ENCODE measurements at places on chromosomes 5 and 9.

DNA sequence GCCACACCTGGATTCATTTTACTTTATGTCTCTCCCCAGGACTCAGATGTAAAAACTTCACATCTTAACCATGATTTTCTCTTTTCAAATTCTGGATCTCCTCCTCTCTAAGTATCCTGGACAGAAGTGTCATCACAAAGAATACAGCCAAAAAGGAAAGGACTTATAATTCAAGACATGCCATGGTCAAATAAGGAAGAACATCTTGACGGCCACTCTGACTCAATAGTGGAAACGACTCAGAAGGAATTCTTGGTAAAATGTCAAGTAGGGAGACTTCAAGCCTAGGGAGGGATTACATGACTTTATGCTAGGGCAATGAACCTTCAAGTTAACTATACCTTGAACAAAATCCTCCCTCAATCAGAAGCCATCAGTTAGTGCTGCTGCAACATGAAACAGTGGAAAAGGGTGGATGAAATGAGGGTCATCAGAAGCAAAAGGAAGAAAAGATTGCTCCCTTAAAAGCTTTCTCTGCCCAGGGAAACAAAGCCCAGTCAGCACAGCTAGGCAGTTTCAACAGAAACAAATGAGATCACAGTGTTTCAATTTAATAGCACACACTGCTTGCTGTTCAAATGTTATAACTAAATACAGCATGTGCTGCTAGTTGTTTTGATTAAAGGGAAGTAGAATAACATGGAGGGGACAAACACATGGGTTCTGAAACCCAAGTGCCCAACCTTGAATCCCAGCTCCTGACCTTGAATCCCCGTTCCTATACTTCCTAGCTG is 101.4 kb downstream of the LPAR1 start:
- DNase-seq: no peak

GRCh38 chr5:74587300-74587699 is 53.2 kb downstream of the ENC1 start:
- no peak for DNase-seq

GRCh38 chr5:154176181-154176580 is 14.4 kb upstream of the GALNT10 start:
- DNase-seq: no peak

- no peak for DNase-seq
Measured at GRCh38 chr5:131952301-131952857, 6.9 kb upstream of the MEIKIN start.

DNA sequence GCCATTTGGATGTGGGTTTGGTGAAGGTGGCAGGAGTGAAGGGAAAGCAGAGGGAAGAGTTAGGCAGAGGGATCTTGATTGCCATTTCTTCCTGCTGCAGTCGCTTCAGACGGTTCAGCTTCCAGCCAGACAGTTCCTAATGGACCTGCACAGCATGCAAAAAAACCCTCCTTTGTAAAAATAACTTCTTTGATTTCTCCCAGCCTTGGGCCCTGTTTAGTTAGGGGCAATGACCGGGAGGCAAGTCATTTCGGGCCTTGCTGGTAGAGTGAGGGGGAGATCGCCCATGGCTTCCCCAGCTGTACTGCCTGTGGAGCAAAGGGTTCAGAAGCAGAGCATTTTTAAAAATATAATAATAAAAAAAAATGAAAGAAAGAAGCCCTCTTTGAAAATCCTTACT is 67.2 kb upstream of the TLE1 start:
- no peak for DNase-seq

DNA sequence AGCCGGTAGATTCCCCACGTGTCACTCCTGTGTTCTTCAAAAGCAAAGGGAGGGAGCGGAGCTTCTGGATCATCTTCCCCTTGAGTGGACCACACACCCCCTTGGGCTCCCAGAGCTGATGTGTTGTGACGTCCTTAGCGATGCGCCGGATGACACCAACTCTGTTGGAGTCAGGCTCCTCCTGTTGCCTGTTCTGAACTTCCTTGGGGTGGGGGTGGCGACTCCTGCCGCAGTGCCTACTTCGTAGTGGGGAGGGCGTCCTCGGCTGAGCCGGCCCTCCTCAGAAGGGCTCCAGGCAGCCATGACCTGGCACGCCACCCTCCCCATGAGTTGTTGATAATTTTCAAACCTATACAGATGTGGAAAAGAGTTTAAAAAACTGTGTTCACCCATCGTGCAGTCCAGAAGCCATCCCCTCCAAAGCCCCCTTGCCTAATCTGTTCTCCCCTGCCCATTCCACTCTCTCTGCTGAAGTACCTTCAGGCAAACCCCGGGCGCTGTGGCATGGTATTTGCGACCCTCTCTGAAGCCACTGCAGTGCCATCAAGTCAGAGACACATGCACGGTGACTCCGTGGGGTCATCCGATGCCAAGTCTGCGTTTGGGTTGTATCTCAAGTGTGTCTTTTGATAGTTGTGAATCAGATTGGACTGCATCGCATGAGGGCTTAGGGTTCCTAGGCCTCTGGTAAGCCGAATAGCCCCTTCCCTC is 16.7 kb downstream of the EXOC3 start:
- DNase-seq: no peak

- no peak for DNase-seq
Measured at GRCh38 chr5:145936401-145937131, at the start of gene SH3RF2. SH3RF2 (plus strand) TSS chr5:145936578; CDS start chr5:145937929, 1,351 bp downstream.

DNA sequence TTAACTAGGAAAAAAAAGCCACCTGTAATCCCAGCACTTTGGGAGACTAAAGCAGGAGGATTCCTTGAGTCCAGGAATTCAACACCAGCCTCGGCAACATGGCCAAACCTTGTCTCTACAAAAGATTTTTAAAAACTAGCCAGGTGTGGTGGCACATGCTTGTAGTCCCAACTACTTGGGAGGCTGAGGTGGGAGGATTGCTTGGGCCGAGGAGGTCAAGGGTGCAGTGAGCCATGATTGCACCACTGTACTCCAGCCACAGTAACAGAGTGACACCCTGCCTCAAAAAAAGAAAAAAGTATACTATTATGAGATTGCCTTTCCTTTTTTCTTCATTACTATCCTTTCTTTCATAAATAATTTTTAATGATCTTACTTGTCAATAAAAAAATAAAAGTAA is 45.8 kb downstream of the CPEB4 start:
- no peak for DNase-seq
